ENCODE measurements at places on chromosomes 12 and 14.

DNA sequence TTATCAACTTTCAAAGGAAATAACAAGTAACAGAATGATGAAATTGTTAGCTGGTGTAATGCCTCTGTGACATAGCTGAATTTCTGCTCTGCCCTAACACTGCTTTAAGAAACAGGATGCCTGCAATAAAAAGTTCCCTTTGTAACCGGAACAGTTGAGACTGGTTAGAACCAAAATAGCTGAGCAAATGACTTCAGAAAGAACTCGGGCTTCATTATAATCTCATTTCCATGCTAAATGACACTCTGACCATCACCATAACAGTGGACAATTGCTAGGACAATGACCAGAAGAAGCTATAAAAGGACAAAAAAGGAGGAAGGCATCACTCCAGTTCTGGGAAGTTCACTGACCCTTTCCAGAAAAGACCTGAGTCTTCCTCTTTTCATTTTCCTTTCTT is 23.5 kb upstream of the PYGL start:
- no peak for DNase-seq

DNA sequence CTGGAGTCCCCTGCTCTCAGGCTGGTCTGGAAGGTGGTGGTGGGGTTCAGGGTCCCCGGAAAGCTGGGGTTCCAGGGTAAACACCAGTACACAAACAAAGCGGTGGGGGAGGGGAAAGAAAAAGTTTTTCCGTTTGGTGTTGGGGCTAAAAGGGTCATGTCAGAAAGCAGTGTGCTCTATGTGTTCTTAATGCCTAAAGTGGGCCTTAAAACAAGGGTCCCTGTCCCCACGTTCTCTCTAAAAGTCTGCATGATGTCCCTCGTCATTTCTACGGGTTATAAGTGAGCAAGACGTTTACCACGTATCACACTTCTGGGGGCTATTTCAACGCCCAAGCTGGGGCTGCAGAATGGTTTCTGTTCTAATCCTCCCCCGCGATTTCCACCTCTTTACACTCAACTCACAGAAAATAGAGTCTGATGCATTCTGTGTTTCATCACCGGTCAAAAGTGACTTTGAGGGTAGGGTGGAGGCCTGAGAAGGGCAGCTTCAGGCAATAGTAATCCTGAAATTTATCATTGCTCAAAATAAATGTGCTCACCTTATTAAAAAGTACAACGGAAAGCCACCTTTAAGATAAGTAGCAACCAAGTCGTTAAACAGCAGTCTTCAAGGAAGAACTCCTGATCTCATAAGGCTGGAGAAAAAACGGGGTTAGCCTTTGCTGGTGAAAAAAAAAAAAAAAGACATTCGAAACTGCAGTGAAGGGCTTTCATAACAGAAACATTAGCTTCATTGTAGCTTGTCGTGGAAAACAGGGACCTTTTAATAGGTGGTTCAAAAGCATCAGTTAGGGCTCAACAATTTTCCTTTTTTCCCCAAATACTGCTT is 63.9 kb upstream of the PTGR2 start:
- DNase-seq = peak; percentile 41

DNA sequence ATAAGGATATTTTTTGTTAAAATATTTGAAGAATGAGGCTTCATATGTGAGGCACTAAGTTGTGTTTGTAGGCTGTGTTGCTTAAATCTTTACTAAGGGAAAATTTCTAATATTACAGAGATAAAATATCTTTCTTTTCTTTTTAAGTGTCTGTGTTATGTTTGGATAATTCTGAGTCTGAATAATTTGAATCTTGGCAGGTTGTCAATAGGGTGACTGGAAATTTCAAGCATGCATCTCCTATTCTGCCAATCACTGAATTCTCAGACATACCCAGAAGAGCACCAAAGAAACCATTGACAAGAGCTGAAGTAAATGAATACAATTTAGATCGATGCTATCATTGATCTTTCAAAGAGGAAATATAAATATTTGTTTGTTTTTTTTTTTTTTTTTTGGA is 29.4 kb downstream of the TMPO start:
- no peak for DNase-seq

GRCh38 chr12:26800858-26801257 is 32.1 kb downstream of the ITPR2 start:
- DNase-seq = no peak

- DNase-seq = no peak
Observed at GRCh38 chr14:95302667-95303506, 16.8 kb downstream of the CLMN start.

DNA sequence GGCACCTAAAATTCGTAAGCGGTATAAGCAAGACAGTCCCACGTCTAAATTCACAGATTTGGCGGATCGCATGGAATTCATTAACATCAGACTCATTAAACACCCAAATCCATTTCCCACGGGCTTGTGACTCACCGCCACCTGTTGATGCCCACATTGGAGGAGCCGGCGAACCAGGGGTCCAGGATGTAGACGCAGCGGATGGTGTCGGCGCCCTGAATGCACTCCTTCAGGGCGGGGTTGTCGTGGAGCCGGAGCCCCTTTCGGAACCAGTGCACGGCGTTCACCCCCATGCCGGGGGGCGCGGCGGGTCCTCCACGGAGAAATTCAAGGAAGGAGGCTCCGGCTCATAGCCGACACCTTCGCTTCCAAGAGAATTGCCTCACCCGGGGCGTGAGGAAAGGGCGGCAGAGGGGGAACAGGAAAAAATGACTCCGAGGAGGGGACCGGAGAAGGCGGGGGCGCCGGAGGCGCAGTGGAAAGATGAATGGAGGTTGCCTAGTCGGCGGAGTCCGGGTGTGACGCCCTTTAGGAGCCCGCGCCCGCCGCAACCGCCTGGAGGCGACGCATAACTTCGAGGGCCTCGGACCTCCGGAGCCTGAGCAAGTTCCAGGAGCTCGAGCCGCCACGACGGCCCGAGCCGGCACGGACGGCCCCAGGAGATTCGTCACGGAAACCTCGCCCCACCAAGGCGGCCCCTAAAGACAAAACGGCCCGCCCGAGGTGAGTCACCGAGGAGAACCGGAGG is 506 bp downstream of the CRY1 start:
- DNase-seq = peak; percentile 60

- no peak for DNase-seq
Observed at GRCh38 chr12:9711664-9712063, 21.2 kb downstream of the CLECL1 start.

DNA sequence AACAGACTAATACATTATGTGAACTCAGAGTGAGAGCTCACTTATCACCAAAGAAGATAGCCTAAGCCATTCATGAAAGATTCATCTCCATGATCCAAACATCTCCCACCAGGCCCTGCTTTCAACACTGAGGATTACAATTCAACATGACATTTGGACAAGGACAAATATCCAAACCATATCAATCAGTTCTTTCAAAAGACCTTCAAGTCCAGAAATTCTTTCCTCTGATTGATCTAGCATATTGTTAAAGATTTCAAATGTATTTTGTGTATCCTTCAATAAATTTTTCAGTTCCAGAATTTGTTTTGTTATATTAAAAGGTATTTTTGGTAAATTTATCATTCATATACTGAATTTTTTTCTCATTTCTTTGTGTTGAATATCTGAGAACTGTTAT is 1055.8 kb downstream of the SLC6A15 start:
- DNase-seq = no peak

DNA sequence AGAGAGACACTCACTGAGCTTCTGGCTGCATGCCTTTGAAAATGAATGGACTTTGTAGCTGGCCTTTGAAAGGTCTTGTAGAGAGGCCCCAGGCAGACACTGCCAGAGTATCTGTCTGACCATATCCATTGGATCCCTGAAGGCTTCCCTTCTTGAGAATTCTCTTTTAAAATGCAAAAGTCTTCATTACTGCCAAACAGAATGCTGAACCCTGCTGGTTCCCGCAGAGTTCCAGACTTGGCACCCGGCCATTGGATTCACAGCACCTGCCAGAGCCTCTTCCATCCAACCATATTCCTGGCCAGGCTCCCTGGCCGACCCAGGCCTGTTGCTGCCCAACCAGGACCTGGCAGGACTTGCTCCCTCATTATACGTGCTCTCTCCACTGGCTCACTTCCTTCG is 182.5 kb downstream of the GXYLT1 start:
- no peak for DNase-seq

DNA sequence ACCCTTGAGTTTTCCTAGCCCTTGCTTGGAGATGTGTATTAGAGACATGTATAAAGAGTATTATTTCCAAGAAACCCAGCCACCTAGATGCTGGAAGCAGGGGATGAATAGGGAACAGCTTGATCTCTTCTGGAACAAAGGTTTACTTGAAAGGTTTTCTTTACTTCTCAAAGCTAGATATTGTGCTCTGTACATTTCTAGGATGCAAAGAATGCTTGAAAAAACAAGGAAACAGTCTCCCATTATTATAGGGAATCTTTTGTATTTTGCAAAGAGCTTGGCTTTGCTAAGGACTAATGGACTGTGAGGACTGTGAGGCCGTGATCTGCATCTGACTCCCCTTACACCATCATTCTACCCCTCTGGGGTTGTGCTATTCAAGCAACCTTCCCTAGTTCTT is 77.9 kb downstream of the PRICKLE1 start:
- DNase-seq = no peak

DNA sequence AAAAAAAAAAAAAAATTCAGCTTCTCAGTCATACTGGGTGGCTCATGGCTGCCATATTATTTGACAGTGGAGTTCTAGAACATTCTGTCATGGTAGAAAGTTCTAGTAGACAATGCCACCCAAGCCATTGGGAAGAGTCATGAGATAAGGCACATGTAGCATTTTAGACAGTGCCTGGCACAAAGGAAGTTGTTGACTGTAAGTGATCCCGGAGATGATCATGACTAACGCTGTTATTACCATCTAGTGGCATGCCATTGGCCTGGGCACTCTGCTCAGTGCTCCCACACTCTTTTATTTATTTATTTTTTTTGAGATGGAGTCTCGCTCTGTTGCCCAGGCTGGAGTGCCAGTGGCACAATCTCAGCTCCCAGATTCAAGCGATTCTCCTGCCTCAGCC is 80.4 kb downstream of the FOXN4 start:
- no peak for DNase-seq

DNA sequence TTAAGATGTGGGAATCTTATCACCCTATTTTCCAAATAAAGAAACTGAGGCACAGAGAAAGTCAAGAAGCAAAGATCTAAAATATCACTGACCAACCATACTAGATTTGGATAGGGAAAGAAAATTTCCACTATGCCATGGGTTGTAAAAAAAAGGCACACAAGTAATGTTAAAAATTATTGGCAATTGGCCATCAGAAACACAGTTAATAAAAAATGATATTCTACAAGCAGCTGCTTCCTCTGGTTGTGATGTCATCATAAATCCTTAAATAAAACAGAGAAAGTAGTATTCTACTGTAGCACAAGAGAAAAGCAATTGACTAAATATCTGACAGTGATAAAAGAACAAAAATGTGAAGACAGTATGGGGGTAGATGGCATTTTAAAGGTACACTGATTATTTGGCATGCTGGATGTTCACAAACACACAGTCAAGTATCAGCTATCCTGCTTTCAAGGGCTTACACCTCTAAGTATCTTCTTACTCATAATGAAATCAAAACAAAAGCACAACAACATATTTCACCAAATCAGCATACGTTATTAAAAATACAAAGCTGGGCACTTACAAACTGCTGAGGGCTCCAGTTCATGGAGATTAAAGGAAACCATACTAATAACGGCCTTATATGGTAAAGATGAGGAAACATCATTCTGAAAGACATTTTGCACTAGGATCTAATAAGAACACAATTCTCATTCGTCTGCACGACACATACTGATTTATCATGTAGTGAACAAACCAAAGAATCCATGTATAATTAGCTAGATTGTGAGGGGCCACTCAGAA is 45.7 kb downstream of the CORO1C start:
- no peak for DNase-seq

- DNase-seq = no peak
Observed at GRCh38 chr14:105487449-105487985, 831 bp downstream of the CRIP1 start.

DNA sequence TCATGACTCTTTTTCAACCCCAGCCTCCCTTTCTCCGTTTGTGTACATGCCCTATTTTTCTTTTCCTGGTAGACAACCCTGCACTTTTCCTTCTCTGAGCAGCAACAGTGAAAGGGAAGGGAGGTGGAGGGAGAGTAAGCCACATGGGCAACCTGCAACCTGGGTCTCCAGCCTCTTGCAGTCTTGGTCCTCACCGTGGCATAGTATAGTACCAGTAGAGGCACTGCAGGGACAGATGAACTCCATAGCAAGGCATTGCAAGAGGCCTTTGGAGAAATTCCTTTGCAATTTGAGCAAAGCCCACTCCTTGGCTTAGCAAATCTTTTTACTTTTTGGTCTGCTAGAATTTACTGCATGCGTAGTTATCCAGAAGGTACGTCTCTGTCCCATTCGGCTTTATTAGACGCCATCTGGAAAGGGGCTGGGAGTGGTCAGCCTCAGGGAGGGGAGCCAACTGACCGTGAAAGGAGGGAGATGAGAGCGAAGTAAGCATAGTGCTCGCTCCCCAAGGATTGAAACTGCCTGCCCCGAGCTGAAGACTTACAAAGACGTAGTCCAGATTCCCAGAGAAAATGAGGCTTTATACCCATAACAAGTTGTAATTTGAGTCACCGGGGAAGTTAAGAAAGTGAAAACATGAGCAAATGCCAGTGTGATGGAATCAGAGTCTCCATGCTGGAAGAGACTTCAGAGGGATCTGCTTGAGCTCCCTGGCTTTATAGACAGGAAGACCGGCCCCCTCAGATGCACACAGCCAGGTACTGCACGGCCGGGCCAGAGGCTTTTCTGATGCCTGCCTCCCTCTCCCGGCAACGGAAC is 332.0 kb downstream of the CACNA1C start:
- no peak for DNase-seq

DNA sequence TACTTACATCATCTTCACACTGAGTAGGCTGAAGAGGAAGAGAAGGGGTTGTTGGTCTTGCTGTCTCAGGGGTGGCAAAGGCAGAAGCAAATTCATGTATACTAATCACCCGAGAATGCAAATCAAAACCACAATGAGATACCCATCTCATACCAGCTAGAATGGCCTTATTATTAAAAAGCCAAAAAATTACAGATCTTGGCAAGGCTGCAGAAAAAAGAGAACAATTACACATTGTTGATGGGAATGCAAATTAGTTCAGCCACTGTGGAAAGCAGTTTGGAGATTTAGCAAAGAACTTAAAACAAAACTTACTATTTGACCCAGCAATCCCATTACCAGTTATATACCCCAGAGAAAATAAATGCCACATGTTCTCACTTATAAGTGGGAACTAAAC is 154.9 kb downstream of the SEC23A start:
- no peak for DNase-seq

DNA sequence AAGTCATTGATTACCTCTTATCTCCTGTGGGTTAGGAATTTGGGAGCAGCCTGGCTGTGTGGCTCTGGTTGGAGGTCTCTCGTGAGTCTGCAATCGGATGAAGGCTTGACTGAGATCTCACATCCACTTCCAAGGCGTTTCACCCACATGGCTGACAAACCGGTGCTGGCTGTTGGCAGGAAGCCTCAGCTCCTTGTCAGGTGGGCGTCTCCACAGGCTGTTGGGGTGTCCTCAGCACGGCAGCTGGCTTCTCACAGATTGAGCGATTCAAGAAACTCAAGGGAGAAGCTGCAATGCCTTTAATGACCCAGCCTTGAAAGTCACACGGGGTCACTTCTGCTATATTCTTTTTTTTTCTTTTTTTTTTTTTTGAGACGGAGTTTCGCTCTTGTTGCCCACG is 28.6 kb upstream of the CORO1C start:
- no peak for DNase-seq

- no peak for DNase-seq
Observed at GRCh38 chr14:96029089-96029645, 10.0 kb upstream of the C14orf132 start.

GRCh38 chr14:95039259-95039992 is 117.9 kb downstream of the DICER1 start:
- no peak for DNase-seq
